Neural progenitor cell (in vitro differentiated cells): ENCODE measurements at places on chromosomes 5 and 9.

GRCh38 chr9:35568196-35568595, 36.9 kb upstream of the TESK1 start:
- H3K36me3 ChIP-seq: no peaks in the 10 kb centered on the region
- no peak overlapping the region for H3K27ac ChIP-seq
- no peak overlapping the region for H3K4me3 ChIP-seq
- no peaks in the 10 kb centered on the region for H3K27me3 ChIP-seq
- no peak for DNase-seq

- no peak overlapping the region for H3K4me3 ChIP-seq
- H3K4me1 ChIP-seq: no peaks in the 10 kb centered on the region
- H3K27me3 ChIP-seq: no peaks in the 10 kb centered on the region
- DNase-seq: no peak
- H3K27ac ChIP-seq: no peak overlapping the region
These were observed 148.6 kb upstream of the GAS1 start for GRCh38 chr9:87095951-87096350.

GRCh38 chr5:174335682-174336364, 290.3 kb downstream of the NSG2 start:
- H3K4me3 ChIP-seq: no peak overlapping the region
- no peaks in the 10 kb centered on the region for H3K27me3 ChIP-seq
- no peak for DNase-seq
- peaks cover 22% of the 10 kb centered on the region for H3K4me1 ChIP-seq

GRCh38 chr5:98464737-98465330, 308.6 kb upstream of the RGMB start:
- H3K4me1 ChIP-seq: no peaks in the 10 kb centered on the region
- no peaks in the 10 kb centered on the region for H3K27me3 ChIP-seq
- H3K4me3 ChIP-seq: no peak overlapping the region
- no peak for DNase-seq

- no peak overlapping the region for H3K27ac ChIP-seq
- H3K4me1 ChIP-seq: no peaks in the 10 kb centered on the region
- H3K27me3 ChIP-seq: no peaks in the 10 kb centered on the region
- H3K36me3 ChIP-seq: no peaks in the 10 kb centered on the region
- DNase-seq: no peak
- H3K4me3 ChIP-seq: no peak overlapping the region
These were observed 51.7 kb upstream of the FAM240B start for GRCh38 chr9:38771593-38771992.

GRCh38 chr5:514101-514485, 10.2 kb downstream of the SLC9A3 start:
- no peak overlapping the region for H3K27ac ChIP-seq
- no peak for DNase-seq
- H3K27me3 ChIP-seq: peaks cover 65% of the 10 kb centered on the region
- peaks cover 11% of the 10 kb centered on the region for H3K4me1 ChIP-seq
- no peaks in the 10 kb centered on the region for H3K36me3 ChIP-seq
- H3K4me3 ChIP-seq: no peak overlapping the region

DNA sequence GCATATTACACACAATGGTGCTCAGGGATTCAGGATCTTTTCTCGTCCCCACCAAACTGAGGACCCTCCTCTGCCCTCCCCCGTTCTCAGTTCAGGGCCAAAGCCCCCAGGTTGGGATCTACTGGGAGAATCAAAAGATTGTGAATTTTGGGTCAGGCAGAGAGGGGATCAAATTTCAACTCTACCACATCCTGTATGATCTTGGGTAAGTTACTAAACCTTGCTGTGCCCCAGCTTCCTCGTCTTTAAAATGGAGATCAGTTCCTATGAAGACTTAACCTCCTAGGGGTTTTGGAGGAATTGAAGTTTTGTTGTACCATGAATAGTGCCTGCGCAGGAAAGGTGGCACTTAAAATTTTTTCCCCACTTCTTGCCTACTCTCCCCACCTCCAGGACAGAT, 62.4 kb downstream of the RAI14 start:
- no peaks in the 10 kb centered on the region for H3K27me3 ChIP-seq
- no peak overlapping the region for H3K4me3 ChIP-seq
- H3K27ac ChIP-seq: no peak overlapping the region
- no peaks in the 10 kb centered on the region for H3K36me3 ChIP-seq
- no peak for DNase-seq
- H3K4me1 ChIP-seq: peaks cover 15% of the 10 kb centered on the region

GRCh38 chr5:37133939-37134338, 115.2 kb downstream of the CPLANE1 start:
- H3K4me1 ChIP-seq: no peaks in the 10 kb centered on the region
- no peak overlapping the region for H3K27ac ChIP-seq
- H3K36me3 ChIP-seq: peaks cover 16% of the 10 kb centered on the region
- H3K4me3 ChIP-seq: no peak overlapping the region
- no peaks in the 10 kb centered on the region for H3K27me3 ChIP-seq
- DNase-seq: no peak

DNA sequence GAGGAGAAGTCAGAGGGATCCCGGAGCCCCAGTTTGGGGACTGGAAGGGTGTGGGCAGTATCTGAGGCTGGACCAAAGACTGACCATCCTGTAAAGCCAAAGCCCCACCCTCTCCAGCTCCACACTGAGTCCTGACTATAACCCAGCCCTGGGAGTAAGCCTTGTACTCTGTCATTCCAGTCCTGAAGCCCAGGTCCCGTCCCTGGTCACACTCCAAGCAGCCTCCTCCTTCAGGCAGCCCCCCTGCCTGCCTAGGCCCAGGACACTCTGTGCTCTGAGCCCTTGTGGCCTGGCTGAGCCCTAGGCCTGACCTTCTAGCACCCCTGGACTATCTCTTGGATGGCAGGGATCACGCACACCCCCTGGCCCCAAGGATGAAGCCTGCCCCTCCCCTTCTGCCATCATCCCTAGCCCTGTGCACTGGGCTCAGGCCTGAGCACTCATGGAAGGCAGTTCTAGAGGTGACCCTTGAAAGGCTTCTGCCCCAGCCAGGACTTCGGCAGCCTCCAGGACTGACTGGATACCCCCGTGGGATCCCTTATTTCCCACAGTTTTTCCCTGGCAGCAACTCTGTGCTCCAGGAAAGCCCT, 28.0 kb upstream of the ENHO start:
- no peaks in the 10 kb centered on the region for H3K27me3 ChIP-seq
- DNase-seq: no peak
- no peaks in the 10 kb centered on the region for H3K36me3 ChIP-seq
- no peak overlapping the region for H3K27ac ChIP-seq
- no peak overlapping the region for H3K4me3 ChIP-seq

DNA sequence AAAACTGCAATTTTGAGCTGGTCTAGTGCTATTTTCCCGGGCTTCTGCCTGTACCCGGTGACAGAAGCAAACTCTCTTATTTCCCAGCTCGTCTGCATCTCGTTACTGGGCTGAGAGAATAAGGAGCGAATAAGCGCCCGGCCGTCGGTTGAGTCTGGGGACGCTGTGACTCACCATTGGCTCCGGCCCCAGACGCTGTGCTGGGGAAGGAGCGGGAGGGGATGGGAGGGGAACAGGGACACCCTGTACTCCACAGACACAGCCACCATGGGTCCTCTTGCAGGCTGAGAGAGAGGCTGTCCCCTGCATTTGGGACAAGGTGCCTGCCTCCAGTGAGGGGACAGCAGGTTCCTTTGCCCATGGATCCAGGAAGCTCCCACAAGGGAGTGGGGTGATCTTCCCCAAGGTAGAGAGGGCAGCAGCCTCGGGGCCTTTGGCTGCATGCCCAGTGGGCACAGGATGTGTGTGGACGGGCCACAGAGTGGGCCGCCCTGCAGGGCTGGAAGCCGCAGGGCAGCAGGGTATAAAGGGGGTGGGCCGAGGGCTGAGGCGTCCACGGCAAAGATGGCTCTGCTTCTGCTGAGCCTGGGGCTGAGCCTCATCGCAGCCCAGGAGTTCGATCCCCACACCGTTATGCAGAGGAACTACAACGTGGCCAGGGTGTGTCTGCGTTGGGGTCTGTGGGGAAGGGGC, at the start of gene LCN9:
LCN9 (plus strand) TSS at position 552 of the 693 bp plus-strand sequence; CDS start at position 565, 13 bp downstream.
- H3K4me1 ChIP-seq: peaks cover 13% of the 10 kb centered on the region
- peak within 1 kb of the TSS; percentile 14 for H3K27ac ChIP-seq
- H3K27me3 ChIP-seq: no peaks in the 10 kb centered on the region
- no peaks in the 10 kb centered on the region for H3K36me3 ChIP-seq
- H3K4me3 ChIP-seq: no peak within 1 kb of the TSS

- no peak for DNase-seq
- H3K4me3 ChIP-seq: no peak overlapping the region
- no peak overlapping the region for H3K27ac ChIP-seq
- no peaks in the 10 kb centered on the region for H3K36me3 ChIP-seq
These were observed 37.6 kb upstream of the MAN2A1 start for GRCh38 chr5:109652096-109652495.

DNA sequence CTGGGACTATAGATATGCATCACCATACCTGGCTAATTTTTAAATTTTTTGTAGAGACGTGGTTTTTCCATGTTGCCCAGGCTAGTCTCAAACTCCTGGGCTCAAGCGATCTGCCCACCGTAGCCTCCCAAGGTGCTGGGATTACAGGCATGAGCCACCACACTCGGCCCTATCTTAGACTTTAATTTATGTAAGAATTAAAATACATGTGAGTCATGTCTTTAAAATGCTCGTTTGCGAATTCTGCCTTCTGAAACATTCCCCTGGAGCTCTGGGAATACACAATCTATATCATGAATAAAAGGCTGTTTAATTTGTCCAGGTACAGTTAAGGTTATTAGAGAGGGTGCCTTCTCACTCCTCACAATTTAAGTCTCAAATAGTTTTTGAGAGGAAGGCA, 32.8 kb downstream of the RHOBTB3 start:
- no peaks in the 10 kb centered on the region for H3K4me1 ChIP-seq
- no peak overlapping the region for H3K27ac ChIP-seq
- no peak for DNase-seq
- no peak overlapping the region for H3K4me3 ChIP-seq
- H3K36me3 ChIP-seq: no peaks in the 10 kb centered on the region
- no peaks in the 10 kb centered on the region for H3K27me3 ChIP-seq

- peaks cover 4% of the 10 kb centered on the region for H3K27me3 ChIP-seq
- peaks cover 21% of the 10 kb centered on the region for H3K4me1 ChIP-seq
- H3K4me3 ChIP-seq: no peak overlapping the region
- no peaks in the 10 kb centered on the region for H3K36me3 ChIP-seq
These were observed 54.4 kb upstream of the XPA start for GRCh38 chr9:97751531-97751930.

DNA sequence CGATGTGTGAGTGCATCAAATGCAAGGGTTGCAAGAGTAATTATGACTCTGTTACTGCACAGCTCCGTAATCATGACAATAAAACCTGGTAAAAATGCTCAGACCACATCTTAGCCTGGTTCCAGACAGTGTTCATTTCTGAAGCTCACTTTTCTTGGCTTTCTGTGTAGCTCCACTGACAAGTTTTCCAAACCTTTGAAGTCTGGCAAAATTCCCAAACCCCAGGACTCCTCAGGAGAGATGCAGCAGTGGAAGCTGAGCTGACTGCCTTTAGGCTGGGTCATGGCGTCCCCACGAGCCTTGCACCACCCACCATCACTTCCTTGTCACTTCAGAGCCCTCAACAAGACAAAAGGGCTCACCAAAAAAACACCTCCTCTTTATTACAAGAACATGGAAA, 131.6 kb upstream of the TAS2R1 start:
- H3K36me3 ChIP-seq: no peaks in the 10 kb centered on the region
- H3K4me1 ChIP-seq: peaks cover 3% of the 10 kb centered on the region
- no peak overlapping the region for H3K4me3 ChIP-seq
- H3K27ac ChIP-seq: no peak overlapping the region
- no peaks in the 10 kb centered on the region for H3K27me3 ChIP-seq

DNA sequence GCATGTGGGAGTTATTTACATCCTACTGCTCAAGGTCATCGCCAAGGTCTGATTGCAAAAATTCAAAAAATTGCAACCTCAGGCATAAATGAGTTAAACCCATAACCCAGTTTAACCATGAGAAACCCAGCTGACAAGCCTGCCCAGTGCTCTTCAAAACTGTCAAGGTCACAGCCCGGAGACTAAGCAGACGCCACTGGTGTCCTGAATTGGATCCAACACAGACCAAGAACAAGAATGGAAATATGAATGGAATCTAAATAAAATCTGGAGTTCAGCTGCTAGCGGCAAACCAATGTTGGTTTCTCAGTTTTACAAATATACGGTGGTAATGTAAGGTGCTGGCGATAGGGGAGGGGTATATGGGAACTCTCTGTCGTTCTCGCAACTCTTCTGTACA, 201.5 kb upstream of the MVB12B start:
- no peak for DNase-seq
- H3K27ac ChIP-seq: no peak overlapping the region
- H3K27me3 ChIP-seq: no peaks in the 10 kb centered on the region
- no peaks in the 10 kb centered on the region for H3K4me1 ChIP-seq

GRCh38 chr5:104998169-104998568, 1435.6 kb upstream of the NUDT12 start:
- no peaks in the 10 kb centered on the region for H3K27me3 ChIP-seq
- H3K4me1 ChIP-seq: no peaks in the 10 kb centered on the region
- no peak overlapping the region for H3K27ac ChIP-seq
- no peak for DNase-seq

DNA sequence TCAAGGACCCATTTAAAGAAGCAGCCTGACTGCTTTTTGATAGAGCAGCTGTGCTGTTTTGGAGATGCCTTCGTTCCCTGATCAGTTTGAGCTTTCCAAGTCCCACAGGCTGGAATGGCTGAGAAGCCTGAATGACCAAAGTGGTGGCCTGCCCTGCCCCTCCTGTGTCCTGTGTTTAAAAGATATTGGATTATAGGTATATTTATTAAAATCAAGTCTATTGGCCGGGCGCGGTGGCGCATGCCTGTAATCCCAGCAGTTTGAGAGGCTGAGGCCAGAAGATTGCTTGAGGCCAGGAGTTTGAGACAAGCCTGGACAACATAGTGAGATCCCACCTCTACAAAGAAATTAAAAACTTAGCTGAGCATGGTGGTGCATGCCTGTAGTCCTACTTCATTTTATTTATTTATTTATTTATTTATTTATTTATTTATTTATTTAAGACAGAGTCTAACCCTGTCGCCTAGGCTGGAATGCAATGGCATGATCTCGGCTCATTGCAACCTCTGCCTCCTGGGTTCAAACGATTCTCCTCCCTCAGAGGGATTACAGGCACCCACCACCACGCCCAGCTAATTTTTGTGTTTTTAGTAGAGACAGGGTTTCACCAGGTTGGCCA, 87.7 kb downstream of the CACNA1B start:
- H3K4me3 ChIP-seq: no peak overlapping the region
- H3K36me3 ChIP-seq: no peaks in the 10 kb centered on the region
- H3K27ac ChIP-seq: no peak overlapping the region
- no peaks in the 10 kb centered on the region for H3K4me1 ChIP-seq
- no peak for DNase-seq
